Activated T-cell treated with anti-CD3 and anti-CD28 coated beads, Interleukin-2, amount 50 U/mL, for 4 hours (primary cell): ENCODE measurements at places on chromosomes 1 and 21. TPM values are rescaled to one million over a fixed set of nuclear protein-coding genes. Genes with fewer than 3 reads are reported as not detected.

DNA sequence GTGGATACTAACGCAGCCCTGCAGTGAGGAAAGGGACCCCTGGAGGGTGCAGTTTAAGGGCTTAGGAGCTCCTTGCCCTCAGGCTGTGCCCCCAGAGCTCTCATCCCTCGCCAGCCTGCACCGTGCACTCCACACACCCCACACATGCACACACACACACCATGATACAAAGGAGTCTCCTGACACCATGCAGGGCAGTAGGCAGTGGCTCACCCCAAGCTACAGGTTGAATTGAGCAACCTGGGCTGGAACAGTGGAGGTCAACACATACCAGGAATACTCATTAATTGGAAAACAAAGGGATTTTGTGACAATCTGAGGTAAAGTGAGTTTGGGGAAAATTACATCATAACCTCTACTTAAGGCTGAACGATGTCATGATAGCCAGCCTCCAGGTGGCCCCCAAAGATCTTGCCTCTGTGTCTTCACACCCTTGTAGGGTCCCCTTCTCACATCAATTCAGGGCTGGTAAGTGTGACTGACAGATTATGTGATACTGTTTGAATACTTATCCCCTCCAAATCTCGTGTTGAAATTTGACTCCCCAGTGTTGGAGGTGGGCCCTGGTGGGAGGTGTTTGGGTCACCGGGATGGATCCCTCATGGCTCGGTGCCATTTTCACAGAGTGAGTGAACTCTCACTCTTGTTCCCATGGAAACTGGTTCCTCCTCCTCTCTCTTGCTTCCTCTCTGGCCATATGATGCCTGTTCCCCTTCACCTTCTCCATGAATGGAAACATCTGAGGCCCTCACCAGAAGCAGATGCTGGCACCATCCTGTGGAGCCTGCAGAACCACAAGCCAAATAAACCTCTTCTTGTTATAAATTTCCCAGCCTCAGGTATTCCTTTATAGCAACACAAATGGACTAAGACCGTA, 111.0 kb upstream of the RAB4A start:
- no peak for DNase-seq

DNA sequence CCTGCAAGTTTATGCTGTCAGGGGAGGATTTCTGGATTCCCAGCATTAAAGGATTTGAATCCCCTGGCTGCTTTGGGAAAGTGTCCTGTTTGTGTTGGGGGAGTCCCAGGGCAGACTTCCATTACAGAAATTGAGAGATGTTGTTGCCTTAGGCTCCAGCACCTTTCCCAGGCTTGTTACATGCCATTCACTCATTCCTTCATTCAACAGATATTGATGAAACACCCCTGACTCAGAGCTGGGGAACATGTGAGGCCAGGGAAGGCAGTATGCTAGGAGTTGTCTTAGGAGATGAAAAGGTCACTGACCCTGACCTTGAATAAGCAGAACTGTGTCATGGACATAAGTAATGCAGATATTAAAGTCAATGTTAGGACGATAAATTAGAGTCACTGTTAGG, 161.7 kb downstream of the NTMT2 start:
- DNase-seq, result no peak

- DNase-seq, result no peak
Observed at GRCh38 chr1:171457412-171457811, 27.9 kb upstream of the PRRC2C start.

GRCh38 chr1:118983558-118984041, 4.5 kb downstream of the TBX15 start:
- no peak for DNase-seq

Gene PADI1
- not detected for total RNA-seq

Gene TPTE
- total RNA-seq, result not detected

GRCh38 chr1:3242408-3243260, 173.6 kb downstream of the PRDM16 start:
- DNase-seq, result no peak

DNA sequence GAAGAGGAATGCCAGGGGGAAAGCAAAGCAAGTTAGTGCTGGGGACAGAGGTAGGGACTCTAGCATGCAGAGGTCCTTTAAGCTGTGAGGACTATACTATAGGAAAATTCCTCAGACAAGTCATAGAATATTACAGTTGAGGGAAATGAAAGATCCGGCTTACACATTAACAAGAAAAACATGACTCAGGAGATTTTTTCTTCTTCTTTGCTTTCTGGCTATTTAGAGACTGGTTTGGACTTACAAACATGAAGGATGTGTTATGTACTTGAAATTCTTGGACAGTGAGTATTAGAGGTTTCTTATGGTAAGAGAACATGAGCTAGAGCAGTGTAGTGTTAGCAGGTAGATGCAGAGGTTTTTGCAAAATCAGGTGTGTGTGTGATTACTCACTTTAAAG, 24.9 kb downstream of the USP25 start:
- no peak for DNase-seq

DNA sequence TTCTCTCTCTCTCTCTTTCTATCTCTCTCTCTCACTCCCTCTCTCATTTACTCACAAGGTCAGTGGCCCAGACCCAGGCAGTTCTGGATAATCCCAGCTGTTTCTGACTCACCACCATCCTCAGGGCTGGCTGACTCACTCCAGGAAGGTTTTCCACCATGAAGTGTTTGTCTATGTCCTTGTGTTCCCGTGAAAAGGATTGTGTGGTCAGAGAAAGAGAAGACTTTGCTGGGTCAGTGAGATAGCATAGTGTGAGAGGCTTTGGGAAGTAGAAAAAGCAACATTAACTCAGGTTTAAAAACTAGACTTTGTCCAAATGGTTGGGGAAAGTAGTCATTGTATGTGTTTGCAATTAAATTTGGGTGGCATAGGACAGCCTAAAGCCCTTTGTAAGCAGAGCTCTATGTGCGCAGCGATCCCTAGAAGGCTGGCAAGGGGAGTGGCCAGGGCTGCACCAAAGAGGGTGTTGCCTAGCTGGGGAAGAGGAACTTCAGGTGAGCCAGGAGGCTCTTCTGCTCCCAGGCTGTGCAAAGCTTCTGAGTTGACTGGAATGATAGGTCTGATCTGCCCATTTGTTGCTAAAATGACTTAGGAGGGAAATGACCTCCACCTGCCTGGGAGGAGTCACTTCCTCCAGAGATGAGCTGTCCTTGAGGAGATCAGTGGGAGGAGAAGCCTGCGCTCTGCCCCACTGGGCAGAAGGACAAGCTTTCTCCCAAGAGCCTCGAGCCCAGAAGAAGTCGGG, 4.9 kb upstream of the CAPN2 start:
- no peak for DNase-seq

Gene PTPRU
- 0.78 TPM for total RNA-seq

- no peak for DNase-seq
Observed at GRCh38 chr1:31677949-31678348, 25.9 kb downstream of the COL16A1 start.

GRCh38 chr1:182376936-182377574, 14.5 kb downstream of the GLUL start:
- no peak for DNase-seq

DNA sequence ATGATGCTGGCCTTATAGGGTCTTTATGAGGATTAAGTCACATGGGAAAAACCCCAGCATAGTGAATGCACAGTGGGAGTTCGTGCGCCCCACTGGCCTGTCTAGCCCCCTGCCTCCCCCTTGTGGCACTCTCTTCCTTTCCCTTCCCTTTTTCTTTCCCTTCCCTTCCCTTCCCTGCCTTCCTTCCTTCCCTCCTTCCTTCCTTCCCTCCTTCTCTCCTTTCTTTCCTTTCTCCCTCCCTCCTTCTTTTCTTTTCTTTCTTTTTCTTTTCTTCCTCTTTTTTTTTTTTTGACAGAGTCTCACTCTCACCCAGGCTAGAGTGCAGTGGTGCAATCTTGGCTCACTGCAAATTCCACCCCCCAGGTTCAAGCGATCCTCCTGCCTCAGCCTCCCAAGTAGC, 38.6 kb downstream of the HTR6 start:
- no peak for DNase-seq

DNA sequence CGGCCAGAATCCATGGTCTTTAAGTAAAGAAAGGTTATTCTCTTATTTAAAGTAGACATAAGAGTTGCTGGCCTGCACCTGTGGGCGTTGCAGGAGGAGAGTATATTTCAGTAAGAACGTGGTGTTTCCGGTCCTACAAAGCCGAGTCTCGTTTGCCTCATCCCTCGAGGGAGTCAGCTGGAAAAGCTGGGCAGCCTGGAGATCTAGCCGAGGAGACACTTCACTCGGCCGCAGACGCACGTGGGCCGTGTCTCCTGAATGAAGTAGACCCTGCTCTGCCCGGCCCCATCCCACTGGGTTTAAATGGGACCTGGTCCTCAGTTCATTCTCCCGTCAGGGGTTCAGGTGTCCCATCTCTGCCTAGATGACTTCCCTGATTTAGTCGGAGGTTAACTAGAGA, 14.9 kb downstream of the SLC45A1 start:
- DNase-seq, result no peak

DNA sequence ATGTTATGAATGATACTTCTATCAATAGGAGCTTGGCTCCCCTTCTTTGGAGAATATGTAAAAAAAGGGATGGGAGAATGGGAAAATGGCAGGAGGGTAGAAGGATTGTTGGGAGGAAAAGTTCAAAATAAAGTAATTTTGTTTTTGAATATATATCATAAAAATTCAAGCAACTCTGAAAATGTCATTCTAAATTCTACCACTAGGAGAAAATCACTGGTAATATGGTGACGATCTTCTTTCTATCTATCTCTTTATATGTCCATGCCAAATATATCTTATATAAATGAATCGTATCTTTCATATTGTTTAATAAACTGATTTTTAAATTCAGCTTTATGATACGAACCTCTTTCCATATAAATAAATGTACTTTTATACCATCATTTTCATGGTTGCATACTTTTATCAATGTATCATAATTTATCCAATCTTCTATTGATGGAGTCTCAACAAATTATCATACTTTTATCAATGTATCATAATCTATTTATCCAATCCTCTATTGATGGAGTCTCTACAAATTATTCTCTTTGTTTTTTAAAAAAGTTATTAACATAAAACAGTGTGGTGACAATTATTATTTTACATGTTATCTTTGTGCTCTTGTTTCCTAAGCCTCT, 73.7 kb upstream of the MARK1 start:
- no peak for DNase-seq

- DNase-seq, result no peak
Observed at GRCh38 chr21:41396558-41397075, 29.4 kb upstream of the MX1 start.

- DNase-seq, result no peak
Observed at GRCh38 chr1:189351960-189352359, 1125.7 kb downstream of the BRINP3 start.

DNA sequence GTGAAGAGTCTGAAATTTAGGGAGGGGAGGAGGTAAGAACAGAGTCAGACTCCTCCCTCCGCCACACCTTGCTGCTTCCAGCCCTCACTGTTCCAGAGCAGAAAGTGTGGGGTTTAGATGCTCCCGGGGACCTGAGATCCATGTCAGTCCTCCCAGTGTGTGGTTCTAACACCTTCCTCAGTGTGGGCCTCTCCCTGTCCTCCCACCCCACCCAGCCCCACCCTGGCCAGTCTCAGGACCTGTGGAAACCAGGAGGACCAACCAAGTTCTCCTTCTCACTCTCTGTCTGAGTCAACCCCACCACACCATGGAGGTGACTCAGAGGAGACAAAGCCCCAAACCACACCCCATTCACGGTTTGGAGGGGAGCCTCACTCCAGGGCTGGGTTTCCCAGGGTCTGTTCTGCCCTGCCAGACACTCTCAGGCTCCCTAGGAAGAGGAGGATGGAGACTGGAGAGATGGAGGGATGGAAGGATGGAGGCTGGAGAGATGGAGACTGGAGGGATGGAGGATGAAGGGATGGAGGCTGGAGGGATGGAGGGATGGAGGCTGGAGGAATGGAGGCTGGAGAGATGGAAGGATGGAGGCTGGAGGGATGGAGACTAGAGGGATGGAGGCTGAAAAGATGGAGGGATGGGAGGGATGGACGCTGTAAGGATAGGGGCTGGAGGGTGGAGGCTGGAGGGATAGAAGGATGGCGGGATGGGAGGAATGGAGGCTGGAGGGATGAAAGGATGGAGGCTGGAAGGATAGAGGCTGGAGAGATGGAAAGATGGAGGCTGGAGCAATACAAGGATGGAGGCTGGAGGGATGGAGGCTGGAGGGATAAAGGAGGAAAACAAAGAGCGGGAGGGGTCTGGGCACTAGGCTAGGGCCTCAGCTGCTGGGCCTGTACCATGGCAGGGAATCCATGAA, 100.9 kb upstream of the RUNX3 start:
- DNase-seq, result peak; percentile 69

DNA sequence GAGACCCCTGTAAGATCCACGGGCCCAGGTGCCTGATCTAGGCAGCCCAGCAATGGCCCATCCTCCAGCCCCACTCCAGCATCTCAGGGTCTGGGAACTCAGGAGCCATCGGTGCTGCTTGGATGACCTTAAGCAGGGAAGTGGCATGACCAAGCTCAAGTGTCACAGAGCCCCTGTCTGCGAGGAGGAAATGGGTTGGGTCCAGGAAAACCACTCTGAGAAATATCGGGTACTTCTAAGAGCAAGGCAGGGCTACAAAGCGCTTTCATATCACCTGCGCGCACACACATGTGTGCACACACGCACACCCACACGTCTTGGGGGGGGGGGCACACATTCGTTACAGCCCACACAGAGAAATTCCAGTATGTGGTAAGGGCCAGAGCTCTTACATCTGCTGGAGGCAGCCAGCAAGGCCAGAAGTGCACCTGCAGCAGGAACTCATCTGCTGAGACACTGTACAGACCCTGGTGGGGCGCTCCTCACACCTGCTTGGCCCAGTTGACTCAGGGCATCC, 32.6 kb upstream of the SPOCD1 start:
- DNase-seq, result peak; percentile 59

DNA sequence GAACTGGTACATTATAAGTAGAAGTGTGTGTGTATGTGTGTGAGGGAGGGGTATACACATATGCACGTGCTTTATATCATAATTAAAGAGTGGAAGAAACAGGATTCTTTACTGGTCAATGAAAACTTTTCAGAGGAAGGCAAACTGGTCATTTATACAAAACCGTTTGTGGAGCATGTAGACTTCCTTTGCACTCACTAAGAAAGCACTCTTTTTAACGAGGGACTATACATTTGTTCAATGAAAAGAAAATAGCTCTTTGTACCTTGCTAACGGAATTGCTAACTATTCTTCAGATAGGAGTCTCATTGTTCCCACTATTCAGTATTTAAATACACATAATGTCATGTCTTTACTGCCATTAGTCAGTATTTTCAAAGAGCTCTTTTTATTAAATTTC, 219.3 kb downstream of the ST6GALNAC3 start:
- no peak for DNase-seq

GRCh38 chr1:86751923-86752322, 47.5 kb downstream of the SH3GLB1 start:
- DNase-seq, result no peak

Gene IGSF5
- not detected for total RNA-seq

DNA sequence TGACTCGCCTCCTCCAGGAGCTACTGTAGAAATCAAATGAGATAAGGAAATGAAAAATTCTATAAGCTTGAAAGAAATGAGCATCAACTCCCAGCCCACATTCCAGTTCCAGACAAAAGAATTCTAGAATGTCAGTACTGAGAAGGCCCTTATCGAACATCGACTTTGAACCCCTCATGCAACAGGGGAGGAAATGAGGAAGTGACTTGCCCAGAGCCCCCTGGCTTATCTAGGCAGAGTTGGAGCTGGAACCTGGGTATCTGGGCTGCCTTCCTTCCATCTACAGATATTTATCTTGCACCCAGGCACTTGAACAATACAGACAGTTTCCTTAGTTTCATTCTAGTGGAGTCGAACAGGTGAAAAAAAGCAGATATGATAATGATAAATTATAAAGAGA, 22.3 kb downstream of the MECR start:
- no peak for DNase-seq

GRCh38 chr1:212255705-212256307, 29.4 kb upstream of the PPP2R5A start:
- no peak for DNase-seq
